ENCODE measurements at places on chromosomes 13 and 19. TPM values are rescaled to one million over a fixed set of nuclear protein-coding genes. Genes with fewer than 3 reads are reported as not detected.

DNA sequence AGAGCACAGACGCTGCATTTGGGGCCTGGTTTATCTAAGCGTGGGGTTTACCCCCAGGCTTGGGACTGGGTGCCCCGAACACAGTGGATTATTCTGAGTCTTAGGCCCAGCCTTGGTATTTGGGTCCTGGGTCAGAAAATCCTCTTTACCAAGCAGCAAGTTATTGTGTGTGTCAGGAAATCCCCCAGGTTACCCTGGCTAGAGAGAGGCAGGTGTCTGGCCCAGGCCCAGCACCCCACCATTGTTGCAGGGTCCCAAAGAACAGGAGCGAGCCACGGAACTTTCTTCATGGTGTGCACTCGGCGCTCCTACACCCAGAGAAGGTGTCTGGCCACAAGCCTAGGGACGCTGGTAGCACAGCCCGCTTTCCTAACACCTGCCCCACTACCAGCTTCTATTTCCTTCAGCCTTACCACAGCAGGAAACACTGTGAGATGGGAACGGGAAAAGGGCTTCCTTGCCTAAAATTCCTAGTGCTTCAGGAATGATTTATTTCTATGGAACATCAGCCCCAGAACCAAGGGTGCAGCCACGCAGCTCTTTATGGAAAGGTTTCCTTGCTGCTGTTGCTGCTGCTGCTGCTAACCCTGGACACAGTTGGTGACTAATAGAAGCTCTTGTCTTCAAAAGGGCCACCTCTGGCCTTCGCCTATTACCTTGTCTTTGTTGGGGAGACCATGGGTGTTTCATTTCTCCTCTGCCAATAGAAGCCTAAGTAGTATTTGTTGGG, 7.4 kb upstream of the CDX2 start:
- H3K27ac ChIP-seq = no peak overlapping the region
- no peaks in the 10 kb centered on the region for H3K36me3 ChIP-seq
- peaks cover 36% of the 10 kb centered on the region for H3K4me1 ChIP-seq
- peaks cover 100% of the 10 kb centered on the region for H3K27me3 ChIP-seq
- no peak overlapping the region for H3K4me3 ChIP-seq
- no peak for DNase-seq

GRCh38 chr13:67147342-67148133, 82.6 kb downstream of the PCDH9 start:
- no peaks in the 10 kb centered on the region for H3K27me3 ChIP-seq
- DNase-seq = no peak
- H3K4me1 ChIP-seq = peaks cover 2% of the 10 kb centered on the region
- H3K36me3 ChIP-seq = no peaks in the 10 kb centered on the region

- H3K4me1 ChIP-seq = peaks cover 5% of the 10 kb centered on the region
- no peaks in the 10 kb centered on the region for H3K27me3 ChIP-seq
- no peaks in the 10 kb centered on the region for H3K36me3 ChIP-seq
- no peak overlapping the region for H3K4me3 ChIP-seq
- H3K27ac ChIP-seq = no peak overlapping the region
- no peak for DNase-seq
Measured at GRCh38 chr13:45194081-45194939, 6.5 kb downstream of the KCTD4 start.

The EPSTI1 gene
- 0.93 TPM for total RNA-seq

- H3K36me3 ChIP-seq = peaks cover 33% of the 10 kb centered on the region
- H3K4me1 ChIP-seq = peaks cover 26% of the 10 kb centered on the region
- no peak for DNase-seq
- H3K27ac ChIP-seq = no peak overlapping the region
Measured at GRCh38 chr13:114019367-114019766, 45.5 kb upstream of the C13orf46 start.

DNA sequence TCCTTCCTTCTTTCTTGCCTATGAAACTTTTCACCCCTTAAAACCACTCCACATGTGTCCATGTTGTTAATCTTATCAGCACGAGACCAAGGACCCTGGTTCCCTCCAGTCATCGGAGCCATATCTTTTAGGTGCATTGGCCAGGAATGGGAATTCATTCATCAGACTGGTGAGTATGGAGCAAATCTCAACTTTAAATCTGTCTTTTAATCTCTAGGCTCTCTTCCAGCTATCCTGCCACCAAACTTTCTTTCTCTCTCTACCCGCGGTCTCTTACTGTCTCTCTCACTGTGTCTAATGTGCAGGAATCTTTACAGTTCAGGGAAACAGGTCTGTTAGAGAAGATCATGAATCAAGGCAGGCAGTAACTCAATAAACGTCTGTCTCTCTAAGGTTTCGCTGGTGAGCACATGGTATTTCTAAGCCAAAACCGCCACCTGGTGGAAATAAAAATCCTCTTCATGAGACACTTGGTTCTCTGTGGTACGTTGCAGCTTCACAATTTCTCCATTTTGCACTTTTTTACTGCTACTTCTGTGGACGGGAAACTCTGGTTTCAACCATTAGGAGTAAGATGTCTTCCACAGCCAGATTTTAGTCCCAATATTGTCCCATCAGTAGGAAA, 16.1 kb downstream of the LGALS16 start:
- H3K4me3 ChIP-seq = no peak overlapping the region
- H3K27ac ChIP-seq = no peak overlapping the region
- no peaks in the 10 kb centered on the region for H3K4me1 ChIP-seq
- H3K27me3 ChIP-seq = no peaks in the 10 kb centered on the region

- no peak overlapping the region for H3K27ac ChIP-seq
- no peaks in the 10 kb centered on the region for H3K4me1 ChIP-seq
- no peak overlapping the region for H3K4me3 ChIP-seq
- no peaks in the 10 kb centered on the region for H3K27me3 ChIP-seq
- H3K36me3 ChIP-seq = no peaks in the 10 kb centered on the region
- no peak for DNase-seq
Measured at GRCh38 chr13:107847406-107847805, 367.9 kb downstream of the LIG4 start.

GRCh38 chr19:9144920-9145319, 4.7 kb downstream of the ZNF317 start:
- H3K4me1 ChIP-seq = peaks cover 16% of the 10 kb centered on the region
- H3K27ac ChIP-seq = no peak overlapping the region
- H3K36me3 ChIP-seq = peaks cover 8% of the 10 kb centered on the region
- no peak for DNase-seq

The THSD1 gene
- total RNA-seq = 4.9 TPM

DNA sequence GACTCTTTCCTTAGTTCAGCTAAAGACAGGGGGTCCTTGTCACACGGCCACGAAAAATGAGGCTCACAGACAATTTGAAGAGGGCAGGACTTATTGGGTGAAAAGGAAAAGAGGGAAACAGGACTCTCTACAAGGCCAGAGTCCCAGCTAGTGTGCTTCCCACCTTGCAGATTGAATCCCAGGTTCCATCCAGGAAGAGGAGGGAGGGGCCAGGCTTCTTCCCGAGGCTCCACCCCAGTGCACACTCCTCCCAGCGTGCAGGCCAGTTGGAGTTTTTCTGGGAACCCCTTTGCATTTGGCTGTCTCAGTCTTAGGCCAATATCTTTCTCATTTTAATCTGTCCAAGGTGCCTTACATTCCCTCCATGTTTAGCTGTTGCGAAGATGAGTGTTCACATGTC, 106.8 kb downstream of the DNAJC3 start:
- peaks cover 26% of the 10 kb centered on the region for H3K36me3 ChIP-seq
- H3K4me1 ChIP-seq = no peaks in the 10 kb centered on the region
- no peak for DNase-seq
- H3K27ac ChIP-seq = no peak overlapping the region

DNA sequence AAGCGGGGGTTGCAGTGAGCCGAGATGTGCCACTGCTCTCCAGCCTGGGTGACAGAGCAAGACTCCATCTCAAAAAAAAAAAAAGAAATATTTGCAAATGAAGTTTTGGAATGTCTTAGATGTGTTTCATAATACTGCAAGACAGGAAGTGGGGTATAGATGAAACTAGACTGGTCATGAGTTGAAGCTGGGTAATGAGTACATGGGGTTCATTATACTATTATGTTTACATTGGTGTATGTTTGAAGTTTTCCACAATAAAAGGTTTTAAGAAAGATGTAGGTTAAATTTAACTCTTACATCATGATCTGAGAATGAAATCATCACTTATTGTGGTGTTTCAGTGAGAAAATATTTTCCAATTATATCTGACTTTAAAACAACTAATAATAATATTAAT, 19.0 kb downstream of the FNDC3A start:
- H3K4me1 ChIP-seq = no peaks in the 10 kb centered on the region
- no peaks in the 10 kb centered on the region for H3K27me3 ChIP-seq
- no peaks in the 10 kb centered on the region for H3K36me3 ChIP-seq
- no peak overlapping the region for H3K27ac ChIP-seq

DNA sequence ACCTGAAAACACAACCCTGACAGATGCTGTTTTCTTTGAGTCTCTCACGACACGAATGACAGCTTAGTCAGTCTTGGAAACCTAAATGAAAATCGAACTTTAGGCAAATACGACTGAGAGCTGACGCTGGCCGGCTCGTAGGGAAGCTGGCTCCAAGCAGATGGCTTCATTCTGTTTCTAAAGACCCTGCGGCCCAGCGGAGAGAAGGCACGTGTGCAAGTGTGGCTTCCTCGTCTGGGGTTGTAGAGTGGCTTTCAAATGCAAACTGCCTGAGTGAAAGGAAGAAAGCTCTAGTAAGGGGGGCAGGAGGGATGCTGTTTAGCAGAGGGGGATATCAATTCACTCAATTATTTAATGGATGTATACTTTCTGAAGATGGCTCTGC, 26.1 kb upstream of the TIMM44 start:
- H3K4me1 ChIP-seq = no peaks in the 10 kb centered on the region
- no peak overlapping the region for H3K27ac ChIP-seq
- peaks cover 89% of the 10 kb centered on the region for H3K36me3 ChIP-seq

DNA sequence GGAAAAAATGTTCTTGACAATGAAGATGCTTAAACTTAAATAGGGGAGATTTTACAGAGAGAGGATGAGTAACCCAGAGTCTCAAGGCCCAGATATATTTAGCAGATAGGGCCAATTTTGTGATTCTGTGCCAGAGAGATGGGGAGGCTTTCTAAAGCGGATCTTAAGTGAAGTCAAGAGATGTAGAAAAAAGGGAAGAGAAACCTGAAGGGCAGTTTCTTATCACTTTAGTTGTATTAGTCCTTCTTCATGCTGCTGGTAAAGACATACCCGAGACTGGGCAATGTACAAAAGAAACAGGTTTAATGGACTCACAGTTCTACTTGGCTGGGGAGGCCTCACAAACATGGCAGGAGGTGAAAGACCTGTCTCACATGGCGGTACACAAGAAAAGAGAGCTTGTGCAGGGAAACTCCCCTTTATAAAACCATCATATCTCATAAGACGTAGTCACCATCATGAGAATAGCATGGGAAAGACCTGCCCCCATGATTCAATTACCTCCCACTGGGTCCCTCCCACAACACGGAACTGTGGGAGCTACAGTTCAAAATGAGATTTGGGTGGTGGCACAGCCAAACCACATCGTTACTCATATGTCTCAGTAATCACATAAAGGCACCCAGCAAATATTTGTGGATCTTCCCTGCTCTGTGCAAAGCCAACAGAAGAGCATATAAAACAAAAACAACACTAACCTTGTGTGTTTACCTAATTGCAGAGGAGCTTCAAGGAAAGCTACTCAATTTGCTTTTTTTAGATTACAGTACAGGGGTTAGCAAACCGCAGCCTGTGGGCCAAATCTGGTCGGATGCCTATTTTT, 102.6 kb upstream of the MYCBP2 start:
- DNase-seq = no peak
- no peaks in the 10 kb centered on the region for H3K36me3 ChIP-seq
- H3K27ac ChIP-seq = no peak overlapping the region

GRCh38 chr19:51441410-51442390, 16.6 kb downstream of the SIGLEC8 start:
- H3K4me1 ChIP-seq = peaks cover 7% of the 10 kb centered on the region
- H3K27me3 ChIP-seq = peaks cover 44% of the 10 kb centered on the region
- no peak overlapping the region for H3K27ac ChIP-seq
- no peak for DNase-seq
- H3K36me3 ChIP-seq = no peaks in the 10 kb centered on the region
- peak overlapping the region; percentile 8 for H3K4me3 ChIP-seq

DNA sequence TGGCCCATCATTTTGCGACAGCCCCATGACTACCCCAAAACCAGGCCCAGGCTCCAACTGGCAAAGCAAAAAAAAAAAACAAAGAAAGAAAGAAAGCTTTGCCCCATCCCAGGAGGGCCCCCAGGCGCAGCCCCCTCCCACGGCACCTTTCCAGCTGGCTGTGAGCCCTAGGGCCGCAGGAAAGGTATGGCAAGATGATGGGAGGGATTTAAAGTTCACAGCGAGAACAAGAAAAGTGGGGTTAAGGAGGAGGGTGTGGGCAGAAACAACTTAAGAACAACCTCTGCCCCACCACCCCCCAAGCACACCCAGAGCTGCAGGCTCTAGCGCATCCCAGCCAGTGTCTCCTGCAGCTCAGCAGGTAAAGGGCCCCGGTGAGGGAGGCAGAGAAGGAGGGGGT, at the start of gene CYP2F1:
Gene CYP2F1 (plus strand): TSS at position 301 of the 400 bp plus-strand sequence. CDS start 1,757 bp downstream, outside the sequence.
- no peak for DNase-seq
- H3K27me3 ChIP-seq = peaks cover 8% of the 10 kb centered on the region
- no peaks in the 10 kb centered on the region for H3K4me1 ChIP-seq
- H3K27ac ChIP-seq = no peak within 1 kb of the TSS
- H3K36me3 ChIP-seq = no peaks in the 10 kb centered on the region
- H3K4me3 ChIP-seq = no peak within 1 kb of the TSS

The IGFL2 gene
- 10.1 TPM for total RNA-seq

DNA sequence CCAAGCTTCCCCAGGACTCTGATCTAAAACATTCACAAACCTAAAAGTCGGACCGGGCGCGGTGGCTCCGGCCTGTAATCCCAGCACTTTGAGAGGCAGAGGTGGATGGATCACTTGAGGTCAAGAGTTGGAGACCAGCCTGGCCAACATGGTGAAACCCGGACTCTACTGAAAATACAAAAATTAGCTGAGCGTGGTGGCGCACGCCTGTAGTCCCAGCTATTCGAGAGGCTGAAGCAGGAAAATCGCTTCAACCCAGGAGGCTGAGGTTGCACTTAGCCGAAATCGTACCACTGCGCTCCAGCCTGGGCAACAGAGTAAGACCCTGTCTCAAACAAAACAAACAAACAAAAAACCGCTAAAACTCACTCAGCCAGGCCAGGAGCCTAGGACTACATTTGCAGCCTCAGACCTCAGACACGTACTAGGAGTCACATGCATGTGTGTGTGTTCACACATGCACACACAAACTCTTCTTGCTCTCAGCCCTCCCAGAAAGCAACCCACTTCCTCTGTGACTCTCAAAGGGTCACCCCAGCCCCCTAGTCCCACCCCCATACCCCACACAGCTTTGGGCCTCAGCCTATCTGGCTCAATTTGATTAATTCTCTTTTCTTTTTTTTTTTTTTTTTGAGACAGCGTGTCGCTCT, 704 bp upstream of the NOTCH3 start:
- H3K36me3 ChIP-seq = no peaks in the 10 kb centered on the region
- peak overlapping the region; percentile 63 for H3K4me3 ChIP-seq
- H3K27me3 ChIP-seq = peaks cover 14% of the 10 kb centered on the region
- peak overlapping the region; percentile 96 for H3K27ac ChIP-seq

Measured in suprapubic skin (tissue), 4 donors.